Activated CD8-positive, alpha-beta memory T cell treated with anti-CD3 and anti-CD28 coated beads, Interleukin-2, amount 50 U/mL, for 4 hours (primary cell): ENCODE measurements at places on chromosomes 2 and 18.
A peak's percentile ranks its signal among the peaks of the same experiment; 100 is the strongest.

DNA sequence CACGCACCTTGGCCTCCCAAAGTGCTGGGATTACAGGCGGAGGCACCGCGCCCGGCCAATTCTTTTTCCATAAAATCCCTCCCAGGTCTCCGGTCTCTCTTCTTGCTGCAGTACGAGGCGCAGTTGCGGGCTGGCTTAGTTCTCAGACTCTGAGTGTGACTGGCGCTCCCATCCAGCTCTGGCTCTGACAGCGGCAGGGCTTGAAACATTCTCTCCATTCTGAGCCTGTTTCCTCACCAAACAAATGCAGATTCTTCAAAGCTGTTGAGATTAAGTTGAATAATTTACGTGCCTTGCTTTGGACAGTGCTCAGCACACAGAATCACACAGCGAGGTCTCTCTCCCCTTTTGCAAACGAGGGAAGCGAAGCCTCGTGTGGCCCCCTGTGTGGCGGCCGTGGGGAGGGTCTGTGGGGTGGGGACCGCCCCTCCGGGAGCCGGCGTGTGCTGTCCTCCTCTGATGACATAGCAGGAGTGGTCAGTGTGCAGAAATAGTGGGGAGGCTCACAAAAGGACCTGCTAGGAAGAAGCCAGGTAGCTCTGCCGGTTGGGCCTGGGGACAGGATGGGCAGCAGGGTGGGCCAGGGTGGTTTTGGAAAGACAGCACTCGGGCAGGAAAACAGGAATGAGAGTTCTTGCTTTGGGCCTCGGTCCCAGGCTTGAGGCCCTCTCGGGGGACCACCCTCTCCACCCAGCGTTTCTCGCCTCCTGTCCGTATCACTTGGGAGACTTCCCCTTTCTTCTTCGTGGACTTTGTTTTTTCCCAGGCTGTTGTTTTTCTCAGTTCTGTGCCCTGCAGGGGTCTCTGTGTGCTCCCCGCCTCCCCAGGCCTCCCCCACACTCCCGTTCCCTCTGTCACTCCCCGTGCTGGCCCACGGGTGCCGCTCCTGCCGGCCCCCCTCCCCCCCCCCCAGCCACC lies 75.0 kb downstream of the KCNG2 start:
- DNase-seq, result no peak

DNA sequence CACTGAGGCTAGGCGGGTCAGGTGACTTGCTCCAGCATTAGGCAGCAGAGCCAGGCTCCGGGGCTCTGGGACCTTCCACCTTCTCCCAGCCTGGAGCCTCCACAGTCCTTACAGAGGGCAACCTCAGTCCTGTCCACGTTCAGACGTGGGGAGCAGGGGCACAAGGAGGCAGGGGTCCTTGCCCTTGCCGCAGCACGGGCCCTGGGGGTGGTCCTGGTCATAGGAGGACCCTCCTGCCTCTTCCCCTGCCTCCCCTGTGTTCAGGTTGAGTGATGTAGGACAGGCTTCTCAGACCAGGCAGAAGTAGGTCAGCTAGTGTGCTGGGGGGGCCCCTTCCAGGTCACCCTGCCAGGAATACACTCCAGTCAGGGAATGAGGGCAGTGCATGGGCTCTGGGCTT lies 5.4 kb upstream of the ARHGEF4 start:
- no peak for DNase-seq

DNA sequence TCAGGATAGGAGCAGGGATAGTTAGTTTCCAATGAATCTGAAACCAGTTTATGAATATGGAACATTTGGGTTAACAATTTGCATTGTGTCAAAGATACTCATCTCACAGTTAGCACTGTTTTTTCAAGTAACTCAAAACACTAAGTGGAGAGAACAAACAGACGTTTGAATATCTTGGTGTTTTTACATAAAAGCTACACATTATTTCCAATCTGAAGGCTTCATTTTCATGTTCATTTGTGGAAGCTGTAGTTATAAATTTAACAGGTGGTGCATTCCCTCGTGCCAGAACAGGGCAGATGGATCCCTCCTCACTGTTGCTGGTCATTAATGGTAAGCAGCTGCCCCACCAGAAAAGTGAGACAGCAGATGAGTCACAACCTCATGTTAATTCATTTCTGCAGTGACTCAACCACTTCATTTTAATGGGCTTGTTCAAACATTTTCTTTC lies 286.9 kb downstream of the TMX3 start:
- DNase-seq, result no peak

- DNase-seq, result no peak
Measured at GRCh38 chr18:58590254-58590653, 38.6 kb downstream of the ALPK2 start.

GRCh38 chr2:235569837-235570236 lies 76.0 kb downstream of the AGAP1 start:
- no peak for DNase-seq

DNA sequence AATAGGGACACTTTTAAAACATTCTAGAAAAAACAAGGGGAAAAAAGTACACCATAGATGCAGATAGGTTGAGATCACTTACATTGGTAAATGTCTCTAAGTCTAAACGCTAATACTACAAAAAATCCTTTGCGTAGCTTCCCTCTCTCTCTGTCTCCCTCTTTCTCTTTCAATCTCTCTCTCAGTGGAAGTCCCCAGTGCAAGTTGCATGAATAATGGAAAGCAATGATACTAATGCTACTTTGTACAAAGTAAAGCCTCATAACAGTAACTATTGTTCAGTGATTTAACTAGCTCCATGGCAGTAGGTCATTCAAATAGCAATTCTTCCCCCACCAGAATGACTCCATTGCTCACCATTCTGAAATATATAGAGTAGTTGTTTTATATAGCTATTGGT lies 12.8 kb downstream of the MEIS1 start:
- DNase-seq, result no peak

DNA sequence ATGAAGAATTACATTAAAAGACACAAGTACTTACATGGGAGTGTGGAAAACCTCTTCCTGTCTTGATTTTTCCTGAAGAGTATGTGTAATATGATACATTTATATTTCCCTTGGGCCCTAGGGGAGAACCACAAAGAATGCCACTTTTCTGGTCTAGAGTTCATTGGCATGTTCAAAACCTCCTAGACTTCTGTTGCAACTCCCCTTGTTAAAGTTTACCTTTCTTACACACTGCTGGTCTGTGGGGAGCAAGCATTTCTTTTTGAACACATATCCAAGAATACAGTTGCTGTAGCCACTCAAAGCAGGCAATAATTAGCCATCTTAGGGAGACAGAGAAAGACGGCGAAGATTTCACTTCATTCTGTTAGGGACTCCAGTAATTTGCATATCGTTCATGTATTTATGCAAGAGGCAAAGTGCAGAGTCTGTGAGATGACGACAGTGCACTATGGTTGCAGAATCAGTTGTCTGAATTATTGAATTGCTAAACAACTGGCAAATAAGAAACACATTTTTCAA lies 103.5 kb downstream of the NOL4 start:
- no peak for DNase-seq

- no peak for DNase-seq
Measured at GRCh38 chr2:235855011-235855410, 313.2 kb downstream of the GBX2 start.

DNA sequence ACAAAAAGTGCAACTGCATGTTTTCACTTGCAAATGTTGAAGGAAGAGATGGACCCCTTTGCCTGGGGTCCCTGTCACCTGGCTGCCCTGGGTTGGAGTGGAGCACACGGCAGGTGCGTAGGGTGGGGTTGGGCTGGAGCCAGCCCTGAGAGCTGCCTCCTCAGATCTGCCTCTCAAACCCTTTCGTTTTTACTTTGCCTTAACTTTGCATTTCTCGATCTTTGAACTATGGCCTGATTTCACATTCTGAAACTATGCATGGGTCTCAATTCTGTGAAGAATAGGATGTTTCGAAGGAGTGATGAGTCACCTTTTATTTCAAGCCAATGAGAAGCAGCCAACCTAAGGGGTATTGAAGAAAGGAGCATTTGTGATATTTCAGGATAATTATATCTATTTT lies 132.8 kb downstream of the ACOXL start:
- DNase-seq, result no peak

DNA sequence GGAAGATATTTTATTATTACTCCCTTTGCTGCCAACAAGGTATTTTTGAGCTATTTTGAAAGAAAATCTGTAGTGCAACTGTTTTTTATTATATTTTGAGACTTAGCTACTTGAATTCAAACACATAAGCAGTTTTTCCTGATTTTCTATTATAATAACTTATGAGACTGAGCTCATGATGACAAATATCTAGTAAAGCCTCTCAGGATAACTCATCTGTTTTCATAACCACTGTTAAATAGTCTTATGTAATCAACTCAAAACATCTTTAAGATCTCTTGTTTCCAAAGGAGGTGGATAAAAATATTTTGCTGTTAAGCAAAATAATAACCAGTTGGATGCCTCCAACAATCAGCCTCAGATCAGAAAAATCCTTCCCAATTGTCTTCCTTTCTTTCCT lies 21.9 kb upstream of the PPP1CB start:
- no peak for DNase-seq

GRCh38 chr2:118913803-118914645 lies 28.0 kb upstream of the MARCO start:
- DNase-seq, result no peak

GRCh38 chr2:220219371-220219770 lies 591.9 kb downstream of the SLC4A3 start:
- DNase-seq, result no peak

- peak; percentile 59 for DNase-seq
Measured at GRCh38 chr2:47272031-47272864, 117.1 kb upstream of the STPG4 start.

DNA sequence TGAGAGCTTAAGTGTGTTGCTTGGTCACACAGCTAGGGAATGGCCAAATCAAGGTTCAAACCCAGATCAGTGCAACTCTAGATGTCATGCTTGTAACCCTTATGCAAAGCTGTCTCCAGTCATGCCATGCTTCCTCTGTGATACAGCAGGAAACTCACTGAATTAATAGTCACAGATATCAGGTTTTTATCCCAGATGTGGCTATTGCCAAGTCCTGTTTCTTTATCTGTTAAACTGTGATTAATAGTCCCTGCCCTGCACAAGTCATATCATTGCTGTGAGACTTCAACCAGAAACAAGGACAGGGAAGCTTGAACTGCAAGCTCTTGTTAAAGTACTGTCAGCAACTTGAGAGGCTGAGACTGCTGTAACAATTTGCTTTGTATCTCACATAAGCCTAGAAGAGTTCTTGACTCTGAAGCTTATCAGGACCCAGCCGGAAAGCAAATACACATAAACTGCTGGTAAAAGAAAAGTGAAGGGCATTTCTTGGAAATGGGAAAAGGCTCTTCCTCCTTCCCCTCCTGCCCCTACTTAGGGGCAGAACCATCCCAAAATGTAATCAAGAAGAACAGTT lies 609.0 kb downstream of the DCC start:
- DNase-seq, result no peak

DNA sequence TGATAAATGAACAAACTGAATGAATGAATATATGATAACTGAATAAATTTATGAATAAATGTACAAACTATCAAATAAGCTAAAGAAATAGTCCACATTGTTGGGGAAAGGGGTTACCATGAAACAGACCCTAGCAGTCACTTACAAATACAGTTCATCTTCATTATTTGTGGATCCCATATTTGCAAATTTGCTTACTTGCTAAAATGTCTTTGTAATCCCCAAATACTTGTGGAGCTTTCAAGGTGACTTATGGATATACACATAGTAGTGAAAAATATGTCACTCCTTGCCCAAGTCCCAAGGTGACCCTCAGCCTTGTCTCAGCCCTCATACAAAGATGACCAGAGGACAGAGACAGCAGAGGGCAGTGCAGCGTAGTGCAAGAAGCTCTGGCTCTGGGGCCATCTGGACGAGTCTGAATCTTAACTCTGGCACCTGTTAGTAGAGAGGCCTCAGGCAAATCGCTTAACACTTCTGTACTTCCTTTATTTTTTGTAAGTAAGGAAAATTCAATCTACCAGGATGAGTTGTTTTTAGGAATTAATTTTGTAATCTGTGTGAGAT lies 3.1 kb downstream of the PAIP2B start:
- DNase-seq, result no peak

DNA sequence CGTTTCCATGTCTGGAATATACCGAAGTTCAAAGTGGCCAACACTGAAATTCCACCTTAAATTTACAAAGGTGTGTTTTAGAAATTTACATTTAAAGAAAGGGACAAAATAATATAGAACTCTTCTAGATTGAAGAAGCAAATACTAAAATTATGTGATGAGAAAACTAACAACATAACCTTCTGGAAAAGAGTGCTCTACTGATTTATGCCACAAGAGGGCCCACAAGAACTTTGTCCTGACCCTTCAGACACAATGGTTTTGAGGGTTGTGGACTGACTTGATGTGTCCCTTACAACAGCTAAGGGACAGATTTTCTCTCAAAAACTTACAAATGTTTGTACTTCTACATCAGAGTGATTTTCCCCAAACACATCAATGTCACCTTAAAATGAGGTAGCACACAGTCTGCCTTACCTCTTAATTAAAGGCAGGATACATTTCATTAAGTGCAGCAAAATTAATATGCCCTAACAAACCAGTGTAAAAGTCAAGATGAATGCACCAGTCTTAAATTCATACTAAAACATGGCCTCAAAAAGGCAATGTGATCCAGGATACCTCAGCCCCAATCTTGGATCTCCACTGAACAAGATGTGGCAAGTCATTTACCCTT lies 36.2 kb downstream of the EIF2AK3 start:
- DNase-seq, result peak; percentile 32

- no peak for DNase-seq
Measured at GRCh38 chr2:233165543-233165894, 86.0 kb upstream of the ATG16L1 start.

DNA sequence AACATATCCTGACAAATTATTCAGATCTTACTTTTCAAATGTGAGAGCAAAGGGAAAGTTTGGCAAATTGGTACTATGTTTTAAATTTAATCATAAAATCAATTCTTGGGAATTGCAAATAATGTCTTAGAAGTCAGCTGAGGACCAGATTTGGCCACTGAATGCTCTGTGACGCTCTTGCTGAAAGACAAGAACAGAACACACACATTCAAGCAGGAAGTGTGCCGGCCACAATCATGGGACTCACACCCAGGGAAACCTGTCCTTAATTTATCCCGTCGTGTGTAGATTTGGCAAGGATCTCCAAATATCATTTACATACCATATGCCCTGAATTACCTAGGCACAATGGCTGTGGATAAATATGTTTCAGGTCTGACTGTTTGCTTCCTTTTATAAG lies 253.1 kb downstream of the TCF4 start:
- no peak for DNase-seq

GRCh38 chr2:202782940-202783558 lies 88.5 kb downstream of the ICA1L start:
- DNase-seq, result no peak

DNA sequence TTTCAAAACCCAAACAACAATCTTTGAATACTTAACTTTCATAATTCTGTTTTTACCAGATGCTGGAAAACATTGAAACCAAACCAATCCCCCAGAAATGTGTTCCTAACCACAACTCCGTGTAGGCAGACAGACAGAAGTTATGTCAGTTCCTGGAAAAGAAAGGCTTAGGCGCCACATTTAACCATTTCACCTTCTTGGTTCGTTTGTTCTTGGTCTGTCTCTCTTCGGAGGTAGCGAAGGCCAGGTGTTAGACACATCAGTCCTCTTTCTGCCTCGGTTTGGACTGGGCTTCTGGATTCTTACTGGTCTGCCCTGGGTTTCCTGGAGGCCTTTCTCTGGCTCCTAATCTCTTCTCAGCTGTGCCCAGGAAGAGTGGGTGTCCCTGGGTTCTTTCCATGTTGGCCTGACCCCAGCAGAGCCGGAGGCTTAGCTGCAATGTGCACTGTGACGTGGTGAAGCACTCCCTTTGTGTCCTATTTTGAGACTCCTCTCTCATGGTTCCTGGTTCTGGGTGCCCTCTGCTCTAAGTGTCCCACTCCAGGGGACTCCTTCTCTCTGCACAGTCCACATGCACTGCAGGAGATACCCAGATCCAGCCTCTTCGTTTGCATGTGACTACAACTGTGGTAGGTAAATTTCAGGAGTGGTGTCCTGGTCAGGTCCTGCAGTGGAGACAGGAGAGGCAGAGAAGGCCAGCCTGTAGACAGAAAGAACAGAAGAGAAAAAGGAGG lies 23.1 kb upstream of the RAB31 start:
- no peak for DNase-seq
